ENCODE measurements at places on chromosomes 2 and 18. TPM values are rescaled to one million over a fixed set of nuclear protein-coding genes. Genes with fewer than 3 reads are reported as not detected.

TEKT4 gene
- total RNA-seq: not detected

ASXL3 gene
- 0.34 TPM for total RNA-seq

DUSP2 gene
- 6.6 TPM for total RNA-seq

MROH2A gene
- not detected for total RNA-seq

TRAPPC12 gene
- total RNA-seq: 78.4 TPM

FEV gene
- not detected for total RNA-seq

All from pericardium fibroblast (primary cell).